MCF 10A (cell line): ENCODE measurements at places on chromosomes 5 and 9. TPM values are rescaled to one million over a fixed set of nuclear protein-coding genes. Genes with fewer than 3 reads are reported as not detected.

Gene EIF4EBP3
- 25.3 and 35.3 TPM in 2 replicates for total RNA-seq

Gene PCDHGA12
- 0.79 and 0.91 TPM in 2 replicates for total RNA-seq

- H3K27me3 ChIP-seq = no peaks in the 10 kb centered on the region
- peak; percentile 58 for DNase-seq
- H3K4me1 ChIP-seq = peaks cover 48% of the 10 kb centered on the region
- H3K36me3 ChIP-seq = no peaks in the 10 kb centered on the region
- H3K27ac ChIP-seq = peak overlapping the region; percentile 75
- H3K4me3 ChIP-seq = no peak overlapping the region
These were observed 34.4 kb downstream of the ZNF366 start for GRCh38 chr5:72472666-72473422.

DNA sequence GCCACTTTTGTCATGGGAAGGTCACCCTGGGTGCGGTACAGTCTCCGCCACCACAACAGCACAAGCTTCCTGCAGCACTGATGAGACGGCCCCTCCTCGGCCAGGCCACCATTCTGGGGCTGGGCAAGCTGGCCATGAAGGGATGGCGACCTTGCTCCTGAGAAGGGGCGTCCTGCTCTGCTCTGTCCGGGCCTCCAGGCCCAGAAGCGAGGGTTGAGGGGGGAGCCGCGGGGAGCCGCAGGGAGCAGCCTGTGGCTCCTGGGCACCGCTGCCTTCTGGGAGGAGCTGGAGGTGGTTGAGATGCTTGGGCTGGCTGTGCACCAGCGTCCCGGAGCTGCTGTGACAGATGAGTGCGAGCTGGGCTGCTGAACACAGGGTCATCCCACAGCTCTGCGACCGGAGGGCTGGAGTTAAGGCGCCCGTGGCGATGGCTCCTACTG, 84.3 kb upstream of the RAPGEF1 start:
- no peak for DNase-seq
- no peak overlapping the region for H3K4me3 ChIP-seq
- peaks cover 9% of the 10 kb centered on the region for H3K4me1 ChIP-seq
- H3K27me3 ChIP-seq = peaks cover 53% of the 10 kb centered on the region
- H3K27ac ChIP-seq = no peak overlapping the region
- no peaks in the 10 kb centered on the region for H3K36me3 ChIP-seq

Gene CDX1
- not detected in 2 replicates for total RNA-seq
